SHP77 treated with DMSO at 0.1 percent for 48 hours (cell line): ENCODE measurements at places on chromosomes 1 and 21.

DNA sequence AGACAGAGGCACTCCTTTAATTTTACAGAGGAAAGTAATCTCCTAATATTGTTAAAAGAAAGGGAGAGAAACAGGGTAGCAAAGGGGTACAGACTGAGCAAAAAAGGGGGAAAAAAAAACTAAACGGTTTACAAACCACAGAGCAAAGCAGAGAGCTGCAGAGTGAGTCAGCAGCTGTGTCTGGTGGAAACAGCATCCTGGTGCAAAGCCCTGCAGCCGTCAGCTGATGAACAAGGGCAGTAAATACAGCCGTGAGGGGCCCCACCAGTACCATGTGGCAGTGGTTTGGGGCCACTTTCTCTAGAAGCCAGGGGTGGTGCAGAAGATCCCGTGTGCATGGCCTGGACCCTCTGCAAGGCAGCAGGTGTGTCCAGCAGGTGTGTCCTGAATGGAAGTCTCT, 111.3 kb downstream of the ERG start:
- DNase-seq = no peak

DNA sequence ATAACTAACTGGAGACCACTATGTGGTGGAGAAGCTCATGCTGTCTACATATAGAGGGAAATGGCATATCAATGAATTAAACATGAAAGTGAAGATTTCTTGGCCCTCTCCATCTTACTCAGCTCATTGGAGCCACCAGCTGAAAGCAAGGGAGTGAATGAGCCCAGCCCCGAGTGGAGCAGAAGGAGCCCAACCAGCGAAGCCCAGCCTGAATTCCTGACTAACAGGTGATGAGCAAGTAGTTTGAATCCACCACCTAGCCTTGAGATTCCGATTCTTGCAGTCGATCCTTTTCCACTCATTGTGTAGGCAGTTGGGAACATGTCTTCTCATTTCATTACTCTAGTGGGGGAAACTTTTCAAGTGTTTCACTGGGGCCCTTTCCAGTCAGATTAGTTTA, 18.6 kb upstream of the ST6GALNAC3 start:
- DNase-seq = no peak

DNA sequence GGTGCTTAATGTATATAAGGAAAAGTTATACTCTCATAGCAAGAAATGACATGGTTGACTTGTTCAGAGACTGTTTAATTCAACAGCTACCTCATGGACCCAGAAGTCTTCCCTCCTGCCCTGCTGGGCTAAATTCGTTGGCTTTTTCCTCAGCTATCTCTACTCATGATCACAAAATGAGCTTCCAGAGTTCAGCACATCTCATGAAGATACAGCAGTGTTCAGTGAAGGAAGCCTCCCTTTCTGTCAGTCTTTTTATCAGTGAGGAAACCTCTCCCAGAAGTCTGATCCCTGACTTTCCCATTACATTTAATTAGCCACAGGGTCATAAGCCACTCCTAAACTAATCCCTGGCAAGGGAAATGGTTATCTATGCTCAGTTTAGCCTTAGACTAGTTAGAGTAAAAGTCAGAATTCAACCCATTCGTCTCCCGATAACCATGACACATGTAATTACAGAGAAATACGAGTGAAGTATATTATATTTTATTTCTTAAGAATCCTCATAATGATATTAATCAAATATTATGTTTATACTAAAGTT, 97.5 kb downstream of the DENND1B start:
- DNase-seq = no peak

DNA sequence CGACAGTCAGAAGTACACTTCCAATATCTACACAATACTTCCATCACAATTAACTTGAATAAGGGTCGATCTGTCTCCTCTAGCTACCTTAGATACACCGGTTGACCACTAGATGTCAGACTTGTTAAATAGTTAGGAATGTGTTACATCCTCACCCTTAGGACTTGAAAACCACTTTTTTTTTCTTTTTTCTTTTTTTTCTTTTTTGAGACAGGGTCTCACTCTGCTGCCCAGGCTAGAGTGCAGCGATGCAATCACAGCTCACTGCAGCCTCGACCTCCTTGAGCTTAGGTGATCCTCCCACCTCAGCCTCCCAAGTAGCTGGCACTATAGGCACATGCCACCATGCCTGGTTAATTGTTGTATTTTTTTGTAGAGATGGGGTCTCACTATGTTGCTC, 120.4 kb upstream of the GREM2 start:
- DNase-seq = peak; percentile 64

GRCh38 chr1:151325231-151325630, 2.0 kb downstream of the PI4KB start:
- no peak for DNase-seq

GRCh38 chr1:18440385-18441226, 40.1 kb upstream of the KLHDC7A start:
- no peak for DNase-seq

DNA sequence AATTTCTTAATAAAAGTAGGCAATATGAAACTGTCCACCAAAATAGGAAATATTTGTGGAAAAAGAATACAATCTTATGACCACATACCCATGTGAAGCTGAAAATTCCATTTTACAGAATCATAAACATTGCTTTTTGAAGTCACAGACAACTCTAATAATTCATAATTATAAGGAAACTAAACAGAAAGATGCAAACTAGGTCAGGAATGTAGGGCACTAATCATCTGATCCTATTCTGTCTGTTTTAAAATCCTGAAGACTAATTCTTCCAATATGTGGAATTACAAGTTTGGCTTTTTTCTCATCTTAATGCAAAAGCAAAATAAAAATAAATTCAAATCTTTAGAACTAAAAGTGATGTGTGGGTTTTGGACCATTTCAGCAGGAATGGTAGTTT, 528.6 kb downstream of the LTN1 start:
- DNase-seq = no peak

GRCh38 chr1:200179781-200180160, 152.3 kb downstream of the NR5A2 start:
- DNase-seq = no peak
